ENCODE measurements at places on chromosomes 7 and 10.

DNA sequence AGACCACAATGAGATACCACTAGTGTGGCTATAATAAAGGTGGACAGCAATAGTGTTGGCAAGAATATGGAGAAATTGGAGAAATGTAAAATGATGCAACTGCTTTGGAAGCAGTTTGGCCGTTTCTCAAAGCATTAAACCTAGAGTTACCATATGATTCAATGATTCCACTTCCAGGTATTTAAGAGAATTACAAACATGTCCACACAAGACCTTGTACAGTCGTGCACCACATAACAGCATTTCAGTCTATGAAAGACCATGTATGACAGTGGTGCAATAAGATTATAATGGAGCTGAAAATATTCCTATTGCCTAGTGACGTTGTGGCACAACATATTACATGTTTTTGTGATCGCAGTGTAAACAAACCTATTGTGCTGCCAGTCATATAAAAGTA lies 29.6 kb downstream of the CCDC172 start:
- no peak for DNase-seq

- no peak for DNase-seq
These were observed 435.6 kb upstream of the C7orf33 start for GRCh38 chr7:148155000-148155399.

DNA sequence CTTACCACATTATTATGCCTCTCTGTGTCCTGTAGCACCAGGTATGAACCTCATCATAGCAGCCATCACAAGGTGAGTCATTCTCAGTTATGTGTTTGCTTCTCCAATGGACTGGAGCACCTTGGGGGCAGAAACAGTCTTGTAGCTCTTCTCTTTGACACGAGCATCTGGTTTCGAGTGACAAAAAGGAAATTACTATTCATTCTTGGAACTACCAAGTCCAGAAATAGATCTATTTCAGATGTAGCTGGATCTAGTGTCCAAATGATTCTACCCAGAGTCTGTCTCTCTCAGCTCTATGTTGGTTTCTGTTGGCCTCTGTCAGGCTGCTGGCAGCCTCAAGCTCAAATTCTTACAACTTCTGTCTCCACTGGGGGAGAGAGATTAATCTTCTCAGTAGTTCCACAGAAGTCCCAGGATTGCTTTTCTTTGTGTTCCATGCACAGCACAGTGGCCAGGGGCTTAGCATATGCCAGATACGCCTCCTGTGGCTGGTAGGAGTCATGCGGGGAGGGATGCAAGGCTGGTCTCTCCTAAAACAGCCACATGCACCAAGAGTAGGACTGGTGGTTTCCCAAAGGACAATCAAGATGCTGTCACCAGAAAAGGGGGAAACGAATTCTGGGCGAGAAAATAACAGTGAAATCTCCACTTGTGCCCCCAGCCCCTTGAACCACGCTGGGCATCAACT lies 37.2 kb upstream of the PAPSS2 start:
- DNase-seq, result no peak

DNA sequence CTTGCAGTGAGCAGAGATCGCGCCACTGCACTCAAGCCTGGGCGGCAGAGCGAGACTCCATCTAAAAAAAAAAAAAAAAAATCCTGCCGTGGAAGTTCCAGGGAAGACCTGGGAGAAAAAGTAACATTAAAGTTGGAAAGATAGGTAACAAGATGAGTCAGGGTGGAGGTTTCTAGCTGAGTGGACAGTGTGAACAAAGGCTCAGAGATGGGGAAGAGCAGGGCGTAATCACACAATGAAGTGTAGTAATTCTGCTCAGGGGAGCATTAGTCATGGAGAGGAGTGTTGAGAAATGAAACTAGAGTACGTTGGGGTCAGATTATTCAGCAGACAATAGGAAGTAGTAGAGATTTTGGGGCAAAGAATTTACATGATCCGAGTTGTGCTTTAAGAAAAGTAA lies 21.6 kb upstream of the WASL start:
- DNase-seq, result no peak

GRCh38 chr7:126768836-126769235 lies 483.9 kb downstream of the GRM8 start:
- DNase-seq, result no peak

- DNase-seq, result no peak
These were observed 97.5 kb downstream of the FAM53B start for GRCh38 chr10:124646483-124647352.

GRCh38 chr7:101363734-101364374 lies 1.2 kb downstream of the COL26A1 start:
- no peak for DNase-seq

All from COR-L47 (cell line).